Right cardiac atrium (tissue), 5 donors: ENCODE measurements at places on chromosomes 5 and 9. TPM values are rescaled to one million over a fixed set of nuclear protein-coding genes. Genes with fewer than 3 reads are reported as not detected.

DNA sequence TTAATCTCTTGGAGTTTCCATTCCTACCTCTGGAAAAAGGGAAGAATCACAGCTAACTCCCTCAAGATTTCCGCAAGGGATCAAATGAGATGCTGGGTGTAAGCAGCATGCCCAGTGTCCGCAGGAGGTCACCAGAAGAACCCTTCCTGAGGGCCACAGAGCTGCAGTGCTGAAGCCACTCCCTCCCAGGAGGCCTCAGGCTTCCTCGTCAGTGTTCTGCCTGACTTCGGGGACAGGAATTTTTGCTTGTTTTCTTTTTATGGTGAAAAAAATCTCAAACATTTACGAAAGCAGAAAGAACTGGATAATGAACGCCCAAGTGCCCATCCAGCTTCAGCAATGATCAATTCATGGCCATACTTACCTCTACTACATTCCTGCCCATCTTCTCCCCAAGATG, 183.0 kb downstream of the CDK5RAP2 start:
- DNase-seq, result no peak

Gene PAPPA
- polyA plus RNA-seq, result 0.59 TPM

GRCh38 chr5:74145951-74146350, 494.6 kb downstream of the ENC1 start:
- no peak for DNase-seq

DNA sequence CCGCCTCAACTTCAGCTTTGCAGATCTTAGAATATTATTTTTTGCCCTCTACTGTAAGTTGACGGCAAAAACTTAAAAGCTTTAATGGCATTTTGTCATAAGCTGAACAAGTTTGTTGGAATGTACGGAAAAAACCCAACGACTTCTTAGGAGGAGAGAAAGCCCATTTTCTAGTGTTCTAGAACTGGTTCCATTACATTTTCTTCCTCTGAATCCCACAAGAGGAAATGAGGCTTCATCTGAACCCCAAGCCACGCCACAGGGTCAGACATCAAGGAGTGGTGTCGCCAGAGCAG, 113.7 kb downstream of the LHFPL2 start:
- no peak for DNase-seq

Gene PCDHGA5
- 2.0 TPM for polyA plus RNA-seq

Gene FAM153A
- 3.7 TPM for polyA plus RNA-seq

- no peak for DNase-seq
Measured at GRCh38 chr9:107523539-107523938, 34.0 kb upstream of the KLF4 start.

DNA sequence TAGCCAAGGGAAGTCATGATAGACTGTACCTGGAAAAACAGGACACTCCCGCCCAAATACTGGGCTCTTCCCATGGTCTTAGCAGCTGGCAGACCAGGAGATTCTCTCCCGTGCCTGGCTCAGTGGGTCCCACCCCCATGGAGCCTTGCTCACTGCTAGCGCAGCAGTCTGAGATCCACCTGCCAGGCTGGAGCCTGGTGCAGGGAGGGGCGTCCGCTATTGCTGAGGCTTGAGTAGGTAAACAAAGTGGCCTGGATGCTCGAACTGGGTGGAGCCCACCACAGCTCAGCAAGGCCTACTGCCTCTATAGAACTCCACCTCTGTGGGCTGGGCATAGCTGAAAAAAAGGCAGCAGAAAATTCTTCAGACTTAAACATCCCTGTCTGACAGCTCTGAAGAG, 10.1 kb upstream of the THG1L start:
- no peak for DNase-seq

- DNase-seq, result no peak
Measured at GRCh38 chr9:93436218-93436617, 15.3 kb upstream of the FAM120A start.

DNA sequence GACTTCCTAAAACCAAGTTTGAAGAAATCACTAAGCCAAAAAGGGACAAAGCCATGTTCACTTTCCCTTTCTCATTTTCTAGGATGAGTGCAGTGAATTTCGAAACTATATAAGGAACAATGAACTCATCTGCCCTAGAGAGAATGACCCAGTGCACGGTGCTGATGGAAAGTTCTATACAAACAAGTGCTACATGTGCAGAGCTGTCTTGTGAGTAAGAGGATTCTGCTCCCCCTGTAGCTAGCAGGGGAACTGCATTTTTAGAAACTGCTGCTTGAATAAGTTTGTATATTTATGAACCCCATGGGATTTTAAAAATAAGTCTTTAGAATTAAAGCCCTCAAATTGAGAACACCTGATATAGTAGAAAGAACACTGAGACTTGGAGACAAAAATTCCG, 42.7 kb upstream of the SPINK14 start:
- no peak for DNase-seq

DNA sequence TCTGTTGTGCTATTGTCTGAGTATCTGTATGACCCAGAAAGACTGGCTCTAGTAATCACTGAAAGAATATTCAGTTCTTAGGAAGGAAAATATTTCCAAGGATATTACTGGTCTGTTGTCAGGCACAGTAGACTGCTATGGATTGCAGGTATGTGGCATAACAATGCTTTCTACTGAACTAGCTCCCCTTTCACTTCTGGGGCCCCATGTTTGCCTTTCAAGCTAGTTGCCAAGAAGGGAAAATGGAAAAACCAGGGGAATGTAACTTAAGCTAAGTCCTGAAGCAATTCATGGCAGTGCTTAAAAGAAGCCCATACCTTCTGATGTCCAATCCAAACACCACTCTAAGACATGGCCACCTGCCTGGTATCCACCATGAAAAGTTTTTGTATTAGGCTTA, 375.7 kb downstream of the GLIS3 start:
- DNase-seq, result no peak

Gene DND1
- polyA plus RNA-seq, result 0.54 TPM

GRCh38 chr5:148002451-148002850, 61.3 kb upstream of the SPINK5 start:
- no peak for DNase-seq

GRCh38 chr9:134519375-134520070, 122.1 kb upstream of the COL5A1 start:
- DNase-seq, result no peak

Gene LCP2
- 3.0 TPM for polyA plus RNA-seq
